Hypothalamus (tissue), 51 donors: ENCODE measurements at places on chromosomes 4 and X.

DNA sequence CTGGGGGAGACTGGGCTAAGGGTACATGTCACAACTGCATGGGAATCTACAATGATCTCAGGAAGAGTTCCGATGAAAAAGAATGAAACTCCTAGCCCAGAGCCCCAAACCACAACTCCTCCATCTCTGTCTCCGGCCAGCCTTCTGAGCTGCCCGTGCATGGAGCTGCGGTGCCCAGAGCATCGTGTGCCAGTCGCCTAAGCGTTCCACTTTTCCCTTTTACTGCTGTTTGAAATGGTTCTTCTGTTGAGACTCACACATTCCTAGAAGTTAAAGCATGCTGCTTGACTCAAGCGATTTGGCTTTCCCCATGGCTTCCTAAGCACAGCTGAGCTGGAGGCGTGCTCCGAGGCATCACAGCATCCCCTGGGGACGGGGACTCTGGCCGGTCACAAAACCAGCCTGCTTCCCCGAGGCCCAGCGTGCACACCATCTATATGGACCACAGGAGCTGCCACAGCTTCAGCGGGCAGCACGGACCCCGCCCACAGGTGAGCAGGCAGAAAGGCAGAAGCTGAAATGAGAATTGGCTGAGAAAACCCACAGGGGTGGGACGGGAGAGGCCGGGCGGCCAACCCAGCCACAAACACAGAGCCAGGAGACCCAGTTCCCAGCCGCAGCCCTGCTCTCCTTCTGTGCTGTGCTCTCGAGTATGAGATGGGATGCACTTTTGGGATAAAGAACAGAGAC, 5.0 kb downstream of the CCNQ start:
- no peak for DNase-seq

- DNase-seq = no peak
These were observed 1617.2 kb downstream of the PCDH7 start for GRCh38 chr4:32337403-32337802.

DNA sequence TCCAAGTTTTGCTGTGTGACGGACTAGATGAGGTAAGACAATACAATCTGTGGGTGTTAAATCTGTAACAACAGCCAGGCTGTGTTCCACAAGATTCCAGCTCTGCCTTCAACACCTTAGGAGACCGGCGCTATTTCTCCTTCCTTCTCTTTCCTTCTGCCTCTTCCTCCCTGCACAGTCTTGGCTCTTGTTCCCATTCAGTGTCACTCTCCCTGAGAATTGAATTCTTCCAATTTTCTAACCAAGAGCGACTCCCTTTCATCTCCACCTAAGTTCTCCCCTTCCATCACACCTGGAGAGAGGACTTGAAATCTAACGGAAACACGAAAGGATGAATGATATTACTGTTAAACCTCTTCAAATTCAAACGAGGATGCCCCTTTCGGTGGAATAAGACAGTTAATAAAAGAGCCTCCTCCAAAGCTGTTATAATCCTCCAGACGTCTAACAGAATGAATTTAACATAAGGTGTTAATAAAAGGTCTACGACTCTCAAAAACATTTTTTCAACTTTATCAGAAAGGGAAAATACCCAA, 2.7 kb downstream of the EPHA5 start:
- no peak for DNase-seq

GRCh38 chrX:133542476-133542875, 127.2 kb upstream of the GPC4 start:
- DNase-seq = no peak

DNA sequence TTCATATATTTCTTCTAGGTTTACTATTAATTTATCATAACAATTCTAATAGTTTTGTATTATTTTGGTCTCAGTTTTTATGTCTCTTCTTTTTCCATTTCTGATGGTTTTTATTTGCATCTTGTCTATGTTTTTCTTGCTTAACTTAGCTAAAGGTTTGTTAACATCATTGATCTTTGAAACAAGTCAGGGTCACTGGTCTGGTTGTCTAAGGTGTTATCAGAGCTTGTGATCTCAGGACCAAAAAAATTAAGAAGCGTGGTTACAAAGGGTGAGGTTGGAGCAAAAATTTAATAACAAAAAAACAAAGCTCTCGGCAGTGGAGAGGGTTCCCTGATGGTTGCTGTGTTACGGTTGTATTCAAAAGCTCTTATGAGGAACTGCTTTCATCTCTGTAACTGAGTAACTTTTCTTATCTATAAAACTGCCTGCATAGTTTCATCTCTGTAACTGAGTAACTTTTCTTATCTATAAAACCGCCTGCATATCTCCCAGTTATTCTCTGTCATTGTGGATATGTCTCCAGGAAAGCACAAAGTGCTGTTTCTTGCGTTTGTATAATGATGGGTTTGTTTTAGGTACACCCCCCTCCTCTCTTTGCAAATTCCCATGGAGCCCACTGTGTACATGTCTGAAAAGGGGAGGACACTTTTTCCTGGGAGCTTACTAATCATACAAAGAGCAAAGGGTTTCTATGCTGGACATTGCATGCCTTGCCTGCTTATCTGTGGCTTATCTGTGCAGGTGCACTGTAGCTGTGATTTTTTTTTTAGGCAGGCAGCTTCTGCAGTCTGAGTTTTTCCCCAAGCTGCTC, 62.4 kb upstream of the UGT2B15 start:
- no peak for DNase-seq

GRCh38 chr4:13881892-13882291, 254.4 kb upstream of the BOD1L1 start:
- no peak for DNase-seq

- no peak for DNase-seq
These were observed 328.0 kb downstream of the NAF1 start for GRCh38 chr4:162838671-162839070.

DNA sequence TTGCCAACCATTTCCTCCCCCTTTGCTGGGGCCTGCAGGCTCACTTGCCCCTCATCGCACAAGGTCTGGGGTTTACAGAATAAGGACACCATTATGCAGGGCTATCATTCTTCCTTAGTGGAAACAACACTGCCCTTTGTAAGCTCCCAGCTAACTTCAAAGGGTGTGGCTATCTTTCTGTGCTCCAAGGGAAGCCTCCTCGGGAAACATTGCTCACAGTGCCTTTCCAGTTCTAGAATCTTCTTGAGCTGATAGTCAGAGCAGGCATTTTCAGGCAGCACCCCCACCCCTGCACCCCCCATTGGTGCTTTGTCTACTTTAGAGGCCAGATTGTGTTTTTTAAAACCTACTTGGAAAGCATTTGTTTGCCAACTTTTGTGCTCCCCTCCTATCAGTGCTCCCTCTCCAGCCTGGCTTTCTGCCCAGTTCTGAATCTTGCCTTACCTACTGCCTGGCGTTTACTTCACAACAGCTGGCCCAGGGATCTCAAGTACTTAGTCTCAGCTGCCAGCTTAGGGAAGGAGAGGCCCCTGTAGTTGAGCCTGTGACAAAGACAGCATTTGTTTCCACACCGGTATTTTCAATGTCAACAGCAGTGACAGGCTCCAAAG, 53.5 kb downstream of the PLAC1 start:
- no peak for DNase-seq

DNA sequence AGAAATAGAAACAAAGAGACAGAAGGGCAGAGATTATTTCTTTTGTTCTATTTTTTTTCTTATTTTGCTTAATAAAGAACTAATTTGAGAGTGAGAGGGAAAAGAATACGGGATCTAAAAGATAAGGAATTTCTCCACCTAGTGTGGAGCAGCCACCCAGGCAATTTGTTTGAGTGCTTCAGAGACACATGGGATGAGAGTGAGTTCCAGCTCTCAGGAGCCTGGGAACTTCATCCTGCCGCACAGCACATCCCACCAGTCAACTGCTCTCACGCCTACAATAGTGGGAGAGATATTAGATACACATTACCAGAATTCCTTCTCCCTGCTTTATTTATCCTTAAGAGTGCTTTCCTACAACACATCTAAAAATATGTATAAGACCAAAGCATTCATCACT, 946.4 kb downstream of the PDHA2 start:
- no peak for DNase-seq

GRCh38 chr4:111802191-111802590, 343.1 kb upstream of the FAM241A start:
- no peak for DNase-seq

- no peak for DNase-seq
These were observed 20.6 kb upstream of the MAML3 start for GRCh38 chr4:140174543-140174942.

DNA sequence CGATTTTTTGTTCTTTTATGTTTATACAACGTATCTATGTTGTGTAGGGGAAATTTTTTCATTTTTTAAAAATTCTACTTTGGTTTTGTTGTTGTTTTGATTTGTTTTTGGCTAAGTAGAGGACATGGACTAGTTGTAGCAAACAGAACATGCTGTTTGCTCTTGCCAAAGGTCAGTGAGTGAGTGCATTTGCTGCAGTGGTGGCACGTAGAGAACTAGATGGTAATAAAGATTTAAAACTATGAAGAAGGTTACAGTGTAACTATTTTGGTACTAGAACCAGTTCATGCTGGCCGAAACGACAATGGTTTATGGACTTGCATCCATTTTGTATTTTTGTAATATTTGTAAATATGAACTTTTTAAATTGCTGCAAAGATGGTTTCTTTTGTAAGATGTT, 1.9 kb upstream of the SCML1 start:
- DNase-seq = no peak

DNA sequence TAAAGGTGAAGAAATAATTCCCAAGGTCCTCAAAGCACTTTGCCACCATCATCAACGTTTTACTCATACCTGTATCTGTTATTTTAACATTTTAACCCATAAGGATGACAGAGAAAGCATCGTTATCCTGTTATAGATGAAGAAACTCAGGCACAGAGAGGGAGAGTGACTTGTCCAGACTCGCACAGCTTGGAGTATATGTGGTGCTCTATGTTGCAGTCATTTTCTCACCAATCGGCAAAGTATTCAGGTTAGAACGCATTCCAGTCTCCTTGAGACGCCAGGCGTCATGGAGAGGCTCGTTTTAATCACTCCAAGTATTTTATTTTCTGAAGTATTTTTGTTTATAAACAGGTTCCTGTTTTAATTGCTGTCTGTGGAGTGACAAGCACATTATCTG, 73.5 kb downstream of the IRF2 start:
- DNase-seq = no peak

DNA sequence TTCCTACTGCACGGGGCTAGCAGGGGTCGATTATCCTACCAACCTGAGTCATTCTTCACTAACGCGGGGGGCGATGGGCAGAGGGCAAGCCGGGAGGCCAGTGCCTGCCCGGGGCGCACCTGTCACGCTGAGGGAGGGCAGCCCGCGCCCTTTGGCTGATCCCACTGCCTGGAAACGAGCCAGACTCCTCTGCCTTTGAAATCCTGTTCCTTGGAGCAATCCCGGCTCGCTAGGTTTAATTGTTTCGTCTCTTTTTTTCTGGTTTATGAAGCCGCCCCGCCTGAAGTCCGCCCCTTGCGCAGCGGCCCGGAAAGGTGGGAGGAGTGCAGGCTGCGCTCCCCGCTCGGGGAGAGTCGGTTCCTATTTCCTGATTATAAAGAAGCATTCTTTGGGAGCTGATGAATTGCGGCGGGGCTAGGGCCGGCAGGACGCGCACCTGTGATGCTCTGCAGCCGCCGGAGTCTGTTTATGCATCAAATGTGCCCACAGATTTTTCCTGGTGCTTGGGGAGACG, 484.2 kb downstream of the BCOR start:
- no peak for DNase-seq
